ENCODE measurements at places on chromosomes 16 and 17.
A peak's percentile ranks its signal among the peaks of the same experiment; 100 is the strongest.

GRCh38 chr17:4584917-4585637 lies 748 bp downstream of the SMTNL2 start:
- no peak for DNase-seq

- DNase-seq = no peak
Observed at GRCh38 chr17:73802314-73802713, 158.1 kb upstream of the SDK2 start.

DNA sequence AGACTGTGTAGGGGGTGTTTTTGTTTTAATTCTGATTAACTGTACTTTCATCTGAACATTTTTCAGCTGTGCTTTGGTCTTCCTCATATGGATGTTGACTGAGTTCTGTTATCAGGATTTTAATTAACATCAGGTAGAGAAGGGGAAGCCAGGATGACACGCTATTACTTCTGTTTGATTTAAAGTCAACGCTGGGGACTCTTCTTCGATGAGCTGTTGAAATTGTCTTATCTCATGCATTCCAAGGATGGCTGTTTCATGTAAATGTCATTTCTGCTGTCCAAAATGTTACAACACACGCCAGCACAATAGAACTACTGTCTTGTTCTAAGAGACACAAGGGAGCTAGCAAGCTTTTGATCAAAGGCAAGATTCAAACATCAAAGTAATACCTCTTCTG lies 263.3 kb upstream of the CDH5 start:
- DNase-seq = no peak

- DNase-seq = no peak
Observed at GRCh38 chr17:42453439-42453838, 5.2 kb upstream of the ATP6V0A1 start.

GRCh38 chr17:29617125-29617480 lies 5.6 kb downstream of the CORO6 start:
- DNase-seq = peak; percentile 90

DNA sequence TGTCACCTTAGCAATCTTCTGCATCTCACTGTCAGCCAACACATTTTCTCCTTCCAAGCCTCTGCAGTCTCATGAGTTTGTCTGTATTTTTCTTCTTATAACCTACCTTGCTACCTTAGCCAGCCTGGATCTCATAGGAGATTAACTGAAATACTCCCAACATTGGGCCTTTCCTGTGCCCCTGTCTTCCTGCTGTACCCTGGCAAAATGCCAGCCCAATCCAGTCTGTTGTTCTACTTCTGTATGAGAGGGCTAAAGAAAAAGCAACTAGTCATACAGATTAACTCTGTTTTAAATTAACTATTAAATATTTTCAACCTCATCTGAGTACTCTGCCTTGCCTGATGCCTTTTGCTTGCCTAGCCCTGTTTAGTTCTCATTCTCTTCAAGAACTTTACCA lies 18.4 kb downstream of the GOSR1 start:
- no peak for DNase-seq

DNA sequence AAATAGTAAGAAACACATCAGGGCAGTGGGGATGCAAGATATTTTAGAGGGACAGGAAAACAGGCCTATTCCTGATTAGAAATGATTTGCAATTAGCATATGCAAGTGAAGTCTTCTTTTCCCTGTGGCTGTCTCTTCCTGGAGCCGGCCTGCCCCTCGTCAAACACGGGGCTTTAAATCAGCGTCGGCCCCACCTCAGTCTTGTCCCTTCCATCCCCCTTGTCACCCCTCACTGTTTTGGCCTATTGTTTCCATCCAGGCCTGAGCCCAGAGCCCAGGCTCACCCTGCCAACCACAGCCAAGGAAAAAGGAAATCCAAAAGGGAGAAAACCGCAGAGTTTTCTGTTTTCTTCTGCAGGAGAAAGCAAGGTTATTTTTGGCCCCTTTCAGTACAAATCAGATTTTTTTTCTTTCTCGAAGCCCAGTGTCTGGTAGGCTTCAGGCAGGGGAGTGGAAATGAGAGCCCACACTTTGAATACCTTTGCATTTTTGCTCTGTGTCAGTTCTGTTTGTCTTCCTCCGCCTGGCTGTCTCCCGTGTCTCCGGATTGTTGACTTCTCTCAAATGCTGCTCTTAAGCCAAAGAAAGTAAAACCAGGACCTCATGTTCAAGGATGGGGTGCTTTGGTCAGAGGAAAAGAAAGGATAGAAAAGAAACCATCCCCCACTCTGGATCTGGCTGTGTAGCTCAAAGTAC lies 399.9 kb upstream of the CDH11 start:
- DNase-seq = no peak

- no peak for DNase-seq
Observed at GRCh38 chr17:56173026-56173425, 19.8 kb downstream of the ANKFN1 start.

GRCh38 chr16:80751167-80751566 lies 53.2 kb downstream of the CDYL2 start:
- DNase-seq = no peak

GRCh38 chr17:58516644-58517377 lies 2.4 kb upstream of the MTMR4 start:
- no peak for DNase-seq

DNA sequence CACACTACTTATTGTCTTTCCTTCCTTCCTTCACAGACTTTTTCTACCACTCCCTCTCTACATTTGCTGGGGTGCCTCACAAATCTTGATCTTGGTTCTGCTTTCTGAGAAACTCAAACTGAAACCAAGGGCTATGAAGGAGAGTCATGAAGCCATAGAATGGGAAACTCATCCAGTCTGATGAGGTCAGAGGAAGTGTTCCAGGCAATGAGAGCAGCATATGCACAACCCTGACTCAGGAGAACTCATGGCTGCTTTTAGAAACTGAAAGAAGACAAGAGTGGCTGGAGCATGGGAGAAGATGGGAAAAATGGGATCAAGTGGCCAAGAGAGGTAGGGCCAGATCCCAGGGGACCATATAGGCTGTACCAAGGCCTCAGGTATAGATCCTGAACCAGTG lies 130.0 kb upstream of the TOX3 start:
- no peak for DNase-seq

DNA sequence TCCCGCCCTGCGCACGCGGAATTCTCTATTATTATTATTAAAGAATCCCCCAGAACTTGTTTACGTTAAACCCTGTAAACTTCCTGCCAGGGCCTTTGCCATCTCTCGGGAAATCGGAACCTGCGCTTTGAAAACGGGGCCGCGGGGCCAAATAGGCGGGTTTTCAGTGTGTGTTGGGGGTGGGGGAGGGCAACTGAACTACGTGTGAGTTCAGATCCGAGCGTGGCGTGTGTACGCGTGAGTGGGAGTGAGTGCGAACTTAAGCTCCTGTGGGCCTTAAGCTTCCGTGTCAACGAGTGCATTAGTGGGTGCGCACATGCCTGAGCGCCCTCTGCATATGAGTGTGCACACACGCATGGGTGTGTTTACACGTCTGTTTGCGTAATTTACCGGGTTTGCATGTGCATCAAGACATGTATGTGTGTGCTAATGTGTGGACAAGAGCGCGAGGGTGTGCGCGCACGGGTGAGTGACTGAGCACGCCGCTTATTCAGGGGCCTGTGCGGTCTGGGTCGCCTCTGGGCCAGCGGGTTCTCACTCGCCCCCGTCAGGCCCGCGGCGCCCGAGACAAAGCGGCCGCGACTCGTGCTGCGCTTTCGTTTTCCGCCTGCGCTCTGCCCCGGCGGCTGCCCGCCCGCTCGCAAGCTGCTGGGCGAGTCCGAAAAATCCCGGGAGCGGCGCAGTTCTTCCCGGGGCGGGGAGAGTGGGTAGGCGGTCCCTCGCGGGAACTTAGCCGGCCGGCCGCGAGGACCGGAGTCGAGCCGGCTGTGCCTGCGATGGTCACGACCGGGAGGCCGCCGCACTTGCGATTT lies 1.2 kb upstream of the FOXF1 start:
- no peak for DNase-seq

- DNase-seq = no peak
Observed at GRCh38 chr16:86335266-86336172, 174.8 kb upstream of the FOXF1 start.

DNA sequence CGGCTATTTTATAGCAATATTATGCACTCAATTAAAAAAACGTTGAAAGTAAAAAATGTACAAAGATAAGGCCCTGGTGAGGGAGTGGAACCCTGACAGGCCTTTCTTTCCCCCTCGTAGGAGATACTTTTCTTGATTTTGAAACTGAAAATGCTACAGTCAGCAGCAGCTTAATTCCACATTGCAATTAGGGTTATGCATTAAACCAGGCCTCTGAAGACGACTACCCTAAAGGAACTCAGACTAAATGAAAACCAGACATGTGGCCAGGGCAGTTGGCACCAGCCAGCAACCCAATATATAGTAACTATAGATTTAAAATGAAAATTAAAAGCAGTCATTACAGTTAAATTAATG lies 463.2 kb upstream of the MAF start:
- DNase-seq = no peak

DNA sequence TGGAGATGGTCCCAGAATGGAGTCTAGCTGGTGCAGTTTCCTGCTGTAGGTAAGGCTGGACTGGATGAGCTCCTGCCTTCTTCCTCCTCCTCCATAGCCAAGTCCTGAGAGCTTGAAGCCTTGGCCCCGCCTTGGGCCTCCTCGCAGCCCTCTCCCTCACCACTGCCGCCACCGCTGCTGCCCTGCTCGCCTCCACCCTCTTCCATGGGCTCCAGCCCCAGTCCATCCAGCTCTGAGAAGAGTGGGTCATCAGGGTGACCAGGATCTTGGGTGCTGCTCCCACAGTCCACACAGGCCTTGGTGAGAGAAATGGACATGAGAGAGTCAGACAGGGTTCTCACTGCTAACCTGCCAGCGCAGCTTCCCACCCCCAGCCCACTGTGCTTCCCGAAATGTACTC lies 11.2 kb downstream of the PER1 start:
- no peak for DNase-seq

- DNase-seq = no peak
Observed at GRCh38 chr17:44004761-44005526, 522 bp downstream of the NAGS start.
